Transverse colon (tissue), 4 donors: ENCODE measurements at places on chromosomes 5 and 9. TPM values are rescaled to one million over a fixed set of nuclear protein-coding genes. Genes with fewer than 3 reads are reported as not detected.

- no peak for DNase-seq
These were observed 735.6 kb upstream of the RIOK2 start for GRCh38 chr5:97918620-97919019.

The FBXO4 gene
- 8.8 TPM for total RNA-seq

The PTGDS gene
- 15.2 TPM for total RNA-seq

The FOXD4 gene
- total RNA-seq: 0.32 TPM

The TLR4 gene
- 9.0 TPM for total RNA-seq

The BARHL1 gene
- not detected for total RNA-seq

DNA sequence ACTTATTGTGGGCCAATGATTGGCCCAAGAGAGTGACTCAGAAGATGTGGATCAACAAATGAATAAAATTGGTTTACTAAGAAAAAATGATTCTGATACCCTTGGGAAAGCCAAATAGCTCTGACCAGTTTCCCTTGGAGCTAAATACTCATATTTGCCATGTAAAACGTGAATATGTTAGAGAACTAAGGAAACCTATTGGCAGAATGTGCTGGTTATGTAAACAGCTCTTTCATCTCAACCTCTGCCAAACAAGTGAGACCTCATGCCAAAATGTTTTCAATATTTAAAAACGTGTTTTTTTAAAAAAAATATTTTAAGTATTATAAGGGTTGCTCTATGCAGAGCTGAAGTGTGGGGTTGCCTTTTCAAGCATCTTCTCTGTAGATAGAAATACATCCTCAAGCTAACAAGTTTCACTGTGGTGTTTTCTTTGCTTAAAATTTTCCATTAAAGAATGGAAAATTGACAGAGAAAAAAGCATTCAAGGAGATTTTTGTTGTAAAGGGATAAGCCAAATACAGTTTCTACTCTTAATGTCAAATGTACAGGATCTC, 186.9 kb upstream of the TUT7 start:
- DNase-seq: no peak

DNA sequence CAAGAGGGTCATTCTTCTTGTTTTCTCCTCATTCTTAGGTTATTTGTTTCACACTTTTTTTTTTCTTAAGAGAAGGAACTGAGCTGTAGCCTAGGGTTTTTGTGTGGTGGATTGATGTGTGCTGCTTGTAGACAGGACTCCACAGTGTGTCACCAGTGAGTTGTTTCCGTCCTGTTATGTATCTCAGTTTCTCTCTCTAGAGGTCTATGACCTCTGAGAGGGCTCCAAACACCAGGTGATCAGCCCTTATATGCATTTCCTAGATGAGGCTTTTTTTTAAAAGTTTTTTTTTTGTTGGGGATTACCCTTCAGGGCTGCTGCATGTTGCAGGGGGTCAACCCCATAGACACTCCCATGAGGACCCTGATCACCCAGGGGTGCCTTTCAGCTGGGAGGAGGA, 124.2 kb upstream of the MAST4 start:
- no peak for DNase-seq
